CD4-positive, alpha-beta T cell (primary cell): ENCODE measurements at places on chromosomes 12 and 14.

GRCh38 chr12:52920937-52921336 is 16.1 kb upstream of the KRT8 start:
- no peak for DNase-seq

DNA sequence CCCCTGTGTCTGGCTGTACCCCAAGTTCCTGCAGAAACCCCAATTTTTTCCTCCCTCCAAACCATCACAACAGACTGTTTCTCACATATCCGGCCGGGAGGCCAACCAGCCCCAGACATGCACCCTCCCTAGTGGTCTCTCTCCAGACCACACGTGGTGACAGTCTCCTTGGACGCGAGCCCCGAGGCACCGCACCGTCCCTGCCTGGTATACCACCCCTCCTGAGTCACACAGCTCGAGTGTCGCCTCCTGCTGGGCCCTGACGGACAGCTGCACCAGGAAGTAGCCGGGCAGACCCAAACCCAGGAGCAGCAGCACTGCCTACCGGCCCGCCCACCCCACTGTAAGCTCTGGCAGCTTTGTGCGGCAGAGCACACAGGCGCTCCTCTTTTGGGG is 97.4 kb downstream of the RFLNA start:
- no peak for DNase-seq

DNA sequence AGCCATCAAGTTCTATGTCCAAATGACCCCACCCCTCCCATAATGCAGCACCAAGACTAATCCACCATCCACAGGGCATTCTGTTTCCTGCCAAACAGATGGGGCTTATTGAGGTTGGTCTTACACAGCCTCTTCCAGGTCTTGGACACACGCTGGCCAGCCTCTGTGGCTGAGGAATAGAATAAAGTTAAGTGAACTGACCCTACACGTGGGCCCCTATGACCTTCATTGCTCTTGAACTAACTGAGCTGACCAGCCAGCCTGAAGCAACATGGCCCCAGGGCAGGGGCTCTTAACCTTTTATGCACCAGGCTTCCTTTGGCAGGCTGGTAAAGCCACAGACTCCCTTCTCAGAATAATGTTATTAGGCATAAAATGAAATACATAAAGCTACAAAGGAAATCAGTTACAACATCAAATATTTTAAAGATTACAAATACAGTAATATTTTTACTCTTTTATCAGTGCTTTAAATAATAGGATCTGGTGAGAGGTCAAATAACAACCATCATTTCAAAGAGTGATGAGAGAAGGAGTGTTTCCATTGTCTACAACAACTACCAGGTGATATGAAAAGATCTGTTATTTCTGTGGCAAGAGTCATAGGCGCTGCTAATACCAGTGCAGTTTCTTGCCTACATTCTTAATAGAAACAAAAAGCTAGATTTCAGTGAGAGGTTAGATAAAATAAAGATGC is 192.9 kb upstream of the NUDT4 start:
- DNase-seq, result no peak

- DNase-seq, result no peak
These were observed 2.7 kb downstream of the SRSF5 start for GRCh38 chr14:69769623-69770022.

- no peak for DNase-seq
These were observed 316.8 kb downstream of the CCDC91 start for GRCh38 chr12:28507033-28507432.

- no peak for DNase-seq
These were observed 114.1 kb upstream of the E2F7 start for GRCh38 chr12:77179515-77179914.

DNA sequence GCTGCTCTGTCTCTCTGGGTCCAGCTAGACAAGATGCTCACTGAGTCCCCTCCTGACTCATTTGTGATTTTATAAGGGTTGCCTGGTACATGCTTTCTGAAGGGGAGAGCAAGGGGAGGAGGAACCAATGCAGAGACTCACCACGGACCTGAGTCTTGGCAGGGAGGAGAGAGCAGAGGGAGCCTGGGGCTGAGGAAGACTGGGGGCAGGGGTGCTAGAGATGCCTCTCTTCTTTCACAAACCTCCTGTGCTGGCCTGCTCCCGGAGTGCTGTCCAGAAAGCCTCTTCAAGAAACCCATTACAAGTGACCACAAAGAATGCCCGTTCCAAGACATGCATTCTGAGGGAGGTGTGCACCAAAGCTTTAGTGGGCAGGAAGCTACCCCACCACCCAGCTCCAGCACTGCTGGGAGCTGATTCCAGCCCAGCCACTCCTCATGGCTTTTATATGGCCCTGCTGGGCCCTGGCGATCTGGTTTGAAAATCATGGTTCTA is 33.1 kb upstream of the DICER1 start:
- no peak for DNase-seq

DNA sequence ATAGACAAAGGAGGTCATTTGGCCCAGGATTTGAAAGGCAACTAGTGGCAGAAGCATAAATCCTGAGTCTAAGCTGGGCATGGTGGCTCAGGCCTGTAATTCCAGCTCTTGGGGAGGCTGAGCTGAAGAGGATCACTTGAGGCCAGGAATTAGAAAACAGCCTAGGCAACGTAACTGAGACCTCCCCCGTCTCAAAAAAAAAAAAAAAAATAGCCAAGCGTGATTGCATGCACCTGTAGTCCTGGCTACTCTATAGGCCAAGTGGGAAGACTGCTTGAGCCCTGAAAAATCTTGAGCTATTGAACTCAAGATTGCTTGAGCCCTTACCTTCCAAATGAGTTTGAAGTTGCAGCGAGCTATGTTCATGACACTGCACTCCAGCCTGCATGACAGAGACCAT is 7.8 kb downstream of the GON7 start:
- no peak for DNase-seq

DNA sequence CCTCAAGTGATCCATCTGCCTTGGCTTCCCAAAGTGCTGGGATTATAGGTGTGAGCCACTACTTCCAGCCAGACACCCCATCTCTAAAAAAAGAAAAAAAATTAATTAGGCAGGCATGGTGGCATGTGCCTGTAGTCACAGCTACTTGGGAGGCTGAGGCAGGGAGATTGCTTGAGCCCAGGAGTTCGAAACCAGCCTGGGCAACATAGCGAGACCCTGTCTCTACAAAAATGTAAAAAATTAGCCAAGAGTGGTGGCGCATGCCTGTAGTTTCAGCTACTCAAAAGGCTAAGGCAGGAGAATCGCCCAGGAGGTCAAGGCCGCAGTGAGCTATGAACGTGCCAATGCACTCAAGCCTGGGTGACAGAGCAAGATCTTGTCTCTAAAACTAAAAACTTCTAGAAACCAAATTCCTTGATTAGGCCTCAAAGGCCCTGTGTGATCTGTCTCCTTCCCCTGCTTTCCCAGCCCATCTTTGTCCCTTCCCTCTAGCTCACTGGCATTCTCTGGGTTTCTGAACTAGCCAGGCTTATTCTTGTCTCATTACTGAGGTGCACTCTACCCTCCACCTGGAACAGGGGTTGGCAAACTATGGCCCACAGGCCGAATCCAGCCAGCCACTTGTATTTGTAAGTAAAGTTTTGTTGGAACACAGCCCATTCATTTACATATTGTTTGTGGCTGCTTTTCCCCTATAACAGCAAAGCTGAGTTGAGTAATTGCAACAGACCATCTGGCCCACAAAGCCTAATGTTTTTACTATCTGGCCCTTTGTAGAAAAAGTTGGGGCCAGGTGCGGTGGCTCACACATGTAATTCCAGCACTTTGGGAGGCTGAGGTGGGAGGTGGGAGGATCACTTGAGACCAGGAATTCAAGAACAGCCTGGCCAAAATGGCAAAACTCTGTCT is 17.2 kb upstream of the TPCN1 start:
- no peak for DNase-seq

- no peak for DNase-seq
These were observed 30.6 kb downstream of the VCPKMT start for GRCh38 chr14:50085570-50086320.

- DNase-seq, result no peak
These were observed 26.9 kb downstream of the FBXW8 start for GRCh38 chr12:116937640-116938039.
